Fibroblast of skin of right biceps (primary cell): ENCODE measurements at places on chromosomes 7 and 10.
A peak's percentile ranks its signal among the peaks of the same experiment; 100 is the strongest.

DNA sequence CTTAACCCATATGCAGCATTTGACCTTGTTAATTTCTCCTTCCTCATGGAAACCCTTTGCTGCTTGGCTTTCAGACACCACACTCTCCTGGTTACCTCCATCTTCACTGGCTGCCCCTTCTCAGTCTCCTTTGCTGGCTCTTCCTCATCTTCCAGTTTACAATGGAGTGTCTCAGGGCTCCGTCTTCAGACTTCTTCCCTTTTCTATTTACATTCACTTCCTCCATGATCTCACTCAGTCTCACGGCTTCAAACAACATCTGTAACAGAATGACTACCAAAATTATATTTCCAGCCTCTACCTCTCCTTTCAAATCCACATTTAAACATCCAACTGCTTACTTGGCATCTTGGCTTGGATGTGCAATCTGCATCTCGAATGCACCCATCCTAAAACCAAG, 140.4 kb downstream of the DKK1 start:
- no peak for DNase-seq

- peak; percentile 97 for DNase-seq
These were observed 199.1 kb upstream of the PRKCQ start for GRCh38 chr10:6778992-6779701.

GRCh38 chr10:63071145-63071544, 62.0 kb upstream of the NRBF2 start:
- DNase-seq = no peak

GRCh38 chr7:137978464-137979237, 23.2 kb downstream of the CREB3L2 start:
- peak; percentile 93 for DNase-seq

DNA sequence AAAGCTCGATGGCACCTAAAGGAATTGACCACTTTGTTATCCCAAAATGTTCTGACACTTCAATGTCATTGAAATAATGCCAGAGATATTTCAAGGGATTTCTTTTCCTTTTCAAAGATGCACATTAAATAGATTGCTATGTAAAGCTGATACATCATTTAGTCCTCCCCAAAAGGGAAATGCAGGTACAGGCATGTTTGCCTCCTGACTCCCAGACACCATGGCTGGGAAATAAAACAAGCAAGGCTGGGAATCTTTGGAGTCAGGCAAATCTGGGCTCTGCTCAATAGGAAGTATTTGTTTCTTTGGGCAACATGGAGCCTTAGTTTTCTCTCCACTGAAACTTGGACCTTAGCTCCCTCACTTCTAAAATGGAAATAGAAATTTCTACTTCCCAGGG, 230.8 kb upstream of the LRRTM3 start:
- no peak for DNase-seq

- no peak for DNase-seq
These were observed 3.9 kb downstream of the LFNG start for GRCh38 chr7:2523461-2523936.

DNA sequence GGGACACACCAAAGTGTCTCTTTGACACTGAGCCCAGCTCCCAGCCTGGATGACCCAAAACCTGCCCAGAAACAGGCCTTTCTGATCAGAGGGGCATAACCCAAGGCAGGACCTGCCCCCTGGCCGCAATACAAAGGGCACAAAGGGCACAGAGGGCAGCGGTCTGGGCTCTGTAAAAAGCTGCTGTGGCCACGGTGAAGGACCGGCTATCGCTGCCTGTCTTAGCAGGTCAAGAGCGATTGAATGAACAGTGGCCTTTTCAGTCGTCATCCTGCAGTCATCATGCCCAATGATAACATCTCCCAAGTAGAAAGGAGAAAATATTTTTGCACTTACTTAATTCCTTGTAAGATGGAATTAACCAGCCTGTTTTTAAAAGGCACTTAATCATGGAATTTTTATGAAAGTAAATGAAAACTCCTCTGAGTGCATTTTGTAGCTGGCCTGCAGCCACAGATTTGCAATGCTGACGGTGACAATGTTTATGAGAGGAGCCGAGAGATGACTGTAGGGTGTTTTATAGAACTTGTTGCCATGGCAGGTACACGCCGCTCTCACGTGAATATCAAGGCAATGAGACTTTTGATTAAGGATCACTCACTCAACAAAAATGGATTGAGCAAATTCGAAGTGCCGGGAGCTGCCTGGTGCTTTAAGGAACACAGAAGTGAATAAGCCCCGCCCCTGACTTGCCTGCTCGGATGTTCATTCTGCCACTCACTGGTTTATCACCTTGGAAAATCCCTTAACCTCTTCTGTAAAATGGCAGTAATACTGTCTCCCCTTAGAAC, 47.3 kb upstream of the BHLHA15 start:
- DNase-seq = peak; percentile 3

- DNase-seq = no peak
These were observed 9.8 kb downstream of the ARHGAP12 start for GRCh38 chr10:31918671-31919409.

- peak; percentile 26 for DNase-seq
These were observed 149.8 kb downstream of the AKR1D1 start for GRCh38 chr7:138226001-138226476.

DNA sequence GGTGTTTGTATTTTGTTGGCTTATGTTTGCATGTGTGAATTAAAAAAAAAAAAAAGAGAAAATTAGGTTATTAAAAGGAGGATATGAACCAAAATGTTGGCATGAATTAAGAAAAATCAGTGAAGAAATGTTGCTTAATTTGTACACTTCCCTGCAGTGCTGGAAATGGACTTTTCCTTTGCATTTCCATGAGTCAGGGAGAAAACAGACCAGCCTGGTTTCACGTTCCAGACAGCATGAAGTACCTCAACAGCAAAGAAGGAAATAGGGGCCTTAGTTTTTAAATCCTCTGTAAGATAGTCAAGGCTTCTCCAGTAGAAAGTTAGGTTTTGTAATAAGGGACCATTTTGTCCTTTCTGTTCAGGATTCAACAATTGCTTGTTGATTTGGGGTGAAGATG, 159.7 kb downstream of the CELF2 start:
- DNase-seq = peak; percentile 33

DNA sequence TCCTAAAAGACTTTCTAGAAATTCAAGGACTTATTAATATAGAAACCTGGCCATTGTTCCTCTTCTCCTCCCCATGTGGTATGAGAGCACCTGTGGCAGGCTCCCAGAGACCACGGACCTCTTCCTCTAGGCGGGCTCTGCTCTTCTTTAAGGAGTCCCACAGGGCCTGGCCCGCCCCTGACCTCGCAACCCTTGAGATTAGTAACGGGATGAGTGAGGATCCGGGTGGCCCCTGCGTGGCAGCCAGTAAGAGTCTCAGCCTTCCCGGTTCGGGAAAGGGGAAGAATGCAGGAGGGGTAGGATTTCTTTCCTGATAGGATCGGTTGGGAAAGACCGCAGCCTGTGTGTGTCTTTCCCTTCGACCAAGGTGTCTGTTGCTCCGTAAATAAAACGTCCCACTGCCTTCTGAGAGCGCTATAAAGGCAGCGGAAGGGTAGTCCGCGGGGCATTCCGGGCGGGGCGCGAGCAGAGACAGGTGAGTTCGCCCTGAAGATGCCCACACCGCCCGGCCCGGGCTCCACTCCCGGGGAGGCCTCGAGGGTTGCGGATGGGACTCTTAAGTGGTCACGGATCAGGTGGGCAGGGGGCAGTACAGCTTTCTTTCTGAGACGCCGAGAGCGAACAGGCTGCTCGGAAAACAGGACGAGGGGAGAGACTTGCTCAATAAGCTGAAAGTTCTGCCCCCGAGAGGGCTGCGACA, at the start of gene SLC26A4:
Gene SLC26A4, plus strand, starts transcription at position 448 of the 700 bp plus-strand sequence. CDS start 814 bp downstream, outside the sequence.
- DNase-seq = peak; percentile 10

DNA sequence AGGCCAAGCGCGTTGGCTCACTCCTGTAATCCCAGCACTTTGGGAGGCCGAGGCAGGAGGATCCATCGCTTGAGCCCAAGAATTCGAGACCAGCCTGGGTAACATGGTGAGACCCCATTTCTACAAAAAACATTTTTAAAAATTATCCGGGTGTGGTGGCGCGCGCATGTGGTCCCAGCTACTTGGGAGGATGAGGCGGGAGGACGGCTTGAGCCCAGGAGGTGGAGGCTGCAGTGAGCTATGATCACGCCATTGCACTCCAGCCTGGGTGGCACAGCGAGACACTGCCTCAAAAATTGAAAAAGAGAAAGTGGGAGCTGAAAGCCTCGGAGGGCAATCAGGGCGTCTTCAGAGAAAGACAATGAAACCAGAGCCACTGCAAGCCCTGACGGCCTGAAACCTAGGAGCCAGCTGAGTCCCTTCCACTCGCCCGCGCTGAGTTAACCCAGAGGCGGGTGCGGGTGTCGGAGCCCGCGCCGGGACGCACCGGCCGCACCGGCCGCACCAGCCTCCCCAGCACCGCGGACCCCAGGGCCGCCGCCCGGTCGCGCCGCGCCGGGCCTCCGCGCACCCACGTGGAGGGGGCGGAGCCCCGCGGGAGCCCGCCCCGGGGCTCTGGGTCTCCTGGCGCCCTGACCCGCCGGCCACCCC, 22.4 kb downstream of the ZFAND2A start:
- DNase-seq = no peak

DNA sequence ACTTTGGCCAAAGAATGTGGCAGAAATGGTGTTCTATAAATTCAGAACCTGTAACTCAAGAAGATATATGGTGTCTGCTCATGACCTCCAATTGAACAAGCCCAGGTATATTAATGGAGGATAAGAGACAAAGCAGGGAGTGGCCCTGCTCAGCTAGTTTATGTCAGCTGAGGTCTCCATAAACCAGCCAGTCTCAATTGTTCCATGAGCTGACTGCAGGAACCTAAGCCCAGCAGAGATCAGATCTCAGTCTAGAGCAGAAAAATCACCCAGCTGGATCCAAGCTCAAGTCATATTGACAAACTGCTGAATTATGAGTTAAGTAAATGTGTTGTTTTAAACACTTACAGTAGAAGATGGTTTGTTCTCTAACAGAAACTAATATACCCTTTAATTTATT, 105.5 kb upstream of the SGCE start:
- no peak for DNase-seq

DNA sequence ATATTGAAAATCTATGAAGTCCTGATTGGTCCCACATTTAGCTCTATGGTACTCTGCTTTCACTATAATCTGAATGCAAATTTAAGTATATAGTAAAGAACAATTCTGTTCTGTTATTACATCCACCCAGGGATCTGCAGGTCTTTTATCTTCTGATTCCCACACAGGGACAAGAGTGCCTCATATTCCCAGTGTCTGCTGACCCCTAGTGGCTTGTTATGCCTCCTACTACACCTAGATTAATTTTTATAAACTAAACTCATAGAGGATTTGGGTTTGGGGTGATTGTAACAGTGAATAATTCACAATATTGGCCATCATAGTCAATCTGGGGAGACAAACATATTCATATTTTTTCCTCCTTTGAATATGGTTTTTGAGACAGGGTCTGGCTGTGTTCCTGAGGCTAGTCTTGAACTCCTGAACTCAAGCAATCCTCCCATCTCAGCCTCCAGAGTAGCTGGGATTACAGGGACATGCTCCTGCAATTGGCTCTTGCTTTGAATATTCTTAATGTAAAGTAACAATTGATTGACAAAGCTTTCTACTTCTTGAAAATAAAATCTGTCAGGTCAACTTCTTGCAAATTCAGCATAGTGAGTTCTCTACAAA, 282.1 kb downstream of the KCND2 start:
- peak; percentile 54 for DNase-seq

- DNase-seq = no peak
These were observed 21.6 kb upstream of the COL13A1 start for GRCh38 chr10:69780077-69780476.

GRCh38 chr10:23692736-23693135, 253.9 kb downstream of the OTUD1 start:
- DNase-seq = no peak

DNA sequence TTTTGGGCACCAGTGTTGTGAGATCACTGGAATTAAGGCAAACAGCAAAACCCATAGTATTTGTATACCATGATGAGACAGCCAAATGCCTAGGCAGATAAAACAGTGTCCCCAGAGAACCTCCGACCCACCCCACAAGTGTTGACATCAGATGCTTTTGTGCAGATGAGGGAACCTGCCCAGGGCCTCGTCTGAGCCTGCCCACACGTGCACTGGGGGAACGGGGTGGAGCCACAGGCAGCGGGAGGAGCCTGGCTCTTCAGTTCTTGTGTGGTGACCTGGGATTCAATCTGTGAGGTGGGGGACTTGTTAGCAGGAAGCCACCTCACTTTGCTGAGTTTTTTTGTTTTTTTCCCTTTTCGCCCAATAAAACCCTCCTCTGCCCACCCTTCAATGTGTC, 33.4 kb upstream of the OPTN start:
- DNase-seq = no peak

DNA sequence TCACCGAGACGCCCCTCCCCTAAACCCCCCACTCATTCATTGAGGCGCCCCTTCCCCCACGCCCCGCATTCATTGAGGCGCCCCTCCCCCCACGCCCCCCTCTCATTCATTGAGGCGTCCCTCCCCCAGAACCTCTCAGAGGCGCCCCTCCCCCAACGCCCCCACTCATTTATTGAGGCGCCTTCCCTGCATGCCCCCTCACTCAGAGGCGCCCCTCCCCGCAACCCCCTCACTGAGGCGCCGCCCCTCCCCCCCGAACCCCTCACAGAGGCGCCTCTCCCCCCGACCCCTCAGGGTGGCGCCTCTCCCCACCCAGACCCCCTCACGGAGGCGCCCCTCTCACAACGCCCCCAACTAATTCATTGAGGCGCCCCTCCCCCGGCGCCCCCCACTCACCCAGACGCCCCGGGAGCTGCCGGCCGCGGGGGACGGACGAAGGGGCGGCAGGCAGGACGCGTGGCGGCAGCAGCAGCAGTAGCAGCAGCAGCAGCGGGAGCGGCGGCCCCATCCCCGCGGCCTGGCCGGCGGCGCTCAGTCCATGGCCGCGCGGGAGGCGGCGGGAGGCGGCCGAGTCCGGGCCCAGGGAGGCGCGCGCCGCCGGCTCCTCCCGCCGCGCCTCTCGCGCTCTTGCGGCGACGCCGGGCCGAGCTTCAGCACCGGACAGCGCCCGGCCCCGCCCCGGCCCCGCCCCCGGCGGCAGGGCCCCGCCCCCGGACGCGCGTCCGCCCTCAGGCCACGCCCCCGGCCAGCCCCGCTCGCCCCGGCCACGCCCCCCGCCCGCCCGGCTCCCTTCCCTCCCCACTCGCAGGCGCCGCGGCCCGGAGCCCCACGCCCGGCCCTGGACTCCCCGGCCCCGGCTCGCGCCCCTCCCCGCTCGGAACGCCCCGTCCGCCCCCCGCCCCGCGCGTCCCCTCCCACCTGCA, at the start of gene PTPRN2:
Gene PTPRN2, minus strand, starts transcription at position 662 of the 923 bp plus-strand sequence.
- peak; percentile 57 for DNase-seq

GRCh38 chr7:67636348-67637022, 639.9 kb downstream of the TYW1 start:
- DNase-seq = no peak

- peak; percentile 92 for DNase-seq
These were observed 9.1 kb upstream of the FXYD4 start for GRCh38 chr10:43362191-43362839.

DNA sequence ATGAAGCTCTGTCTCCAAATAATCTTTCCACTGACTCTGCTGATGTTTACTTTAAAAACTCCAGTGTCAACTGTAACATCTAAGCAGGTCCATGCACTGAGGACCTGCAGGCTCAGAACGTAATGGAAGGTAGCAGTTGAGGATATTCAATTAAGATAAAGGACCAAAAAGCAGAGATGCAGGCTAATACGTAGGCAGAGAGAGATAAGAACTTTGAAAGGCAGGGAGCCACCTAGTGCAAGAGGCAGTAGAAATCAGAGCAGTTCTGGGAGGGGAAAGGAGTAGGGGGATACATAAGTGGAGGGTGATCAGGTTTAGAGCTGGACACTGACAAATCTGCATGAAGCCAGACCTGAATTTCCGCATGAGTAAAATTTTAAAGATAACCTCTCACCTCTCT, 114.5 kb upstream of the POM121L12 start:
- DNase-seq = no peak
